ENCODE measurements at places on chromosomes 16 and 17.
A peak's percentile ranks its signal among the peaks of the same experiment; 100 is the strongest.

GRCh38 chr16:1193143-1193824 lies 31.8 kb downstream of the TPSG1 start:
- DNase-seq, result no peak

DNA sequence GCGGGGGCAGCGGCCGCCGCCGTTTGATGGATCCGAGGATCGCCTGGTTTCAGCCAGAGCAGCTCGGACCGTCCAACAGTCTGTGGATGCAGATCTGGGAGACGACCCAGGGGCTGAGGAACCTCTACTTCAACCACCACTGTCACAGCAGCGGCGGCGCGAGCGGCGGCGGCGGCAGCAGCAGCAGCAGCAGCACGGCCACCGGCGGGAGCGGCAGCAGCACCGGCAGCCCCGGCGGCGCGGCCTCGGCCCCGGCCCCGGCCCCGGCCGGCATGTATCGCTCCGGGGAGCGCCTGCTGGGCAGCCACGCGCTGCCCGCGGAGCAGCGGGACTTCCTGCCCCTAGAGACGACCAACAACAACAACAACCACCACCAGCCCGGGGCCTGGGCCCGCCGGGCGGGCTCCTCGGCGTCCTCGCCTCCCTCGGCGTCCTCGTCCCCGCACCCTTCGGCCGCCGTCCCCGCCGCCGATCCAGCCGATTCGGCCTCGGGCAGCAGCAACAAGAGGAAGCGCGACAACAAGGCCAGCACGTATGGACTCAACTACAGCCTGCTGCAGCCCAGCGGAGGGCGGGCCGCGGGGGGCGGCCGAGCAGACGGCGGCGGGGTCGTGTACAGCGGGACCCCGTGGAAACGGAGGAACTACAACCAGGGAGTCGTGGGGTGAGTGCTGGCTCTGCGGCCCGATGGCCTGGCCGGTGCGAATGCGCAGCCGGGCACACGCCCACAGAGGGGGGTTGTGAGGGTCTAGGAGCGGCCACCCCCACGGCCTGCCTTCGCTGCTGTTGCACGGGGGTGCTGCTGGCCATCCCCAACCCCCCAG lies 702 bp downstream of the TENT4B start:
- DNase-seq, result no peak

DNA sequence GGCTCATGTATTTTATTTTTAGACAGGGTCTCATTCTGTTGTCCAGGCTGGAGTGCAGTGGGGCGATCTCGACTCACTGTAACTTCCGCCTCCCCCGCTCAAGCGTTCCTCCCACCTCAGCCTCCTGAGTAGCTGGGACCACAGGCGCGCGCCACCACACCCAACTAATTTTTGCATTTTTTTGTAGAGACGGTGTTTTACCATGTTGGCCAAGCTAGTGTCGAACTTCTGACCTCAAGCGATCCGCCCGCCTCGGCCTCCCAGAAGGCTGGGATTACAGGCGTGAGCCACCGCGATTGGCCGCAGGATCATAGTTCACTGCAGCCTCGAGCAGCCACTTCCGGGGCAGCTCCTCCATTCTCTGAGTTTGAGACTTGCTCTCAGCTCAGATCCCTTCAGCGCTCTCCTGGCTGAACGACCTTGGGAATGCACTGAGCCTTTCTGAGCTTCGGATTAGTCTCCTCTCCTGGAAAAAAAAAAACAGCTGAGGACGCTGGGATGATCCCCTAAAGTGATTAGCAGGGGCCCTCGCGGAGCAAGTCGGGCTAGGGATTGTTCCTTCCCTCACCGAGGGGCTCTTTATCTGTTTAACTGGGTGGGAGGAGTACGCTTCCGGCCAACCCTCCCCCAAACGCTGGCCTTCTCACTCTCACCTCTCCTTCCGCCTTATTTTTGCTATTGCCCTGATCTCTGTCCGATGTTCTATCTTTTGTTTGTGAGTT lies 1.1 kb upstream of the PKMYT1 start:
- DNase-seq, result no peak

DNA sequence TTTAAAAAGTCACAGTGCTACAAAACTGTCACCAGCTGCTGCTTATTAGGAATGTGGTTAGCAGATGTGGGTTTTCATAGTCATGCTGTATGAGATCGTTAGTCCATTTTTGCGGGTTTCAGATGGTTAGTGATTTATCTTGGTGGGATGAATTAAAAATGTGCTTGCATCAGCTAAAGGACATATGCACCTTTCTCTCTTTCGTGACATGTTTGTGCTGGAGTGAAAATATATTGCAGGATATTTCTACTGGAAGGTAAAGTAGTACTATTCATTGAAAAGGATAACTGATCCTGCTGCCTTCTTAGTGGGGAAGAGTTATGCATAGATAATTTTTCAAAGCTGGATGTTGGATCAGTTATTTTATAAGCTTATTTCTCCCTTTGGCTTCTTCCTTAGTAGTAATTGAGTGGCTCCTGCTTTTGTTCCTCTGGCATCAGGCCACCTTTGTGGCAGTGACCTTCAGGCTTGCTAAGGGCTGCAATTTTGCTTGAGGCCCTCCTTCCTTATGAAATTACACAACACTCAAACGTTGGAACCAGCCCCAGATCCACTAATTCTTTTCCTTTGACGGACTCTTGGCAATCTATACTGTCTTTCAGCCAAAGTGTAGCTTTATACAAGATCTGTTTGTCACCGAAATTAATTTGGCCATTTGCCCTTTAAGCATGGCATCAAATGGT lies 7.5 kb upstream of the SNTB2 start:
- no peak for DNase-seq

GRCh38 chr16:7316281-7316888 lies 16.3 kb upstream of the RBFOX1 start:
- DNase-seq, result no peak

DNA sequence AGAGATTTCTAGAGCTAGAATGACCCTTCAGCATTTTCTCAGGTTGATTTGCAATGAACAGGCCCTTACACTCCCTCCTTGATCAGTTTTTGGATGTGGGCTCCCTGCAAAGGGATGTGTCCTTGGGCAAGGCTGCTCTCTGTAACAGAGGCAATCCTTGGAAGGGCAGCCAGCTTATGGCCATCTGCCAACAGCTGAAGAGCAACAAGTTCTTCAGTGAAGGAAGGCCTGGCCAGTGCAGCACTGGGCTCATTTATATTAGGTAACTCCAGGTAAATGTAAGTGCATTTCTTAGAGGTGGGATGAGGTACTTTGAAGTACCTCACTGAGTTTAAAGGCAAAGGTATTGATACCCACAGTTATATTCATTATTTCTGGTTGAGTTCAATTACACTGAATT lies 114.3 kb upstream of the KCNJ16 start:
- DNase-seq, result no peak

GRCh38 chr16:2874032-2874911 lies 8.7 kb upstream of the FLYWCH2 start:
- DNase-seq, result no peak

DNA sequence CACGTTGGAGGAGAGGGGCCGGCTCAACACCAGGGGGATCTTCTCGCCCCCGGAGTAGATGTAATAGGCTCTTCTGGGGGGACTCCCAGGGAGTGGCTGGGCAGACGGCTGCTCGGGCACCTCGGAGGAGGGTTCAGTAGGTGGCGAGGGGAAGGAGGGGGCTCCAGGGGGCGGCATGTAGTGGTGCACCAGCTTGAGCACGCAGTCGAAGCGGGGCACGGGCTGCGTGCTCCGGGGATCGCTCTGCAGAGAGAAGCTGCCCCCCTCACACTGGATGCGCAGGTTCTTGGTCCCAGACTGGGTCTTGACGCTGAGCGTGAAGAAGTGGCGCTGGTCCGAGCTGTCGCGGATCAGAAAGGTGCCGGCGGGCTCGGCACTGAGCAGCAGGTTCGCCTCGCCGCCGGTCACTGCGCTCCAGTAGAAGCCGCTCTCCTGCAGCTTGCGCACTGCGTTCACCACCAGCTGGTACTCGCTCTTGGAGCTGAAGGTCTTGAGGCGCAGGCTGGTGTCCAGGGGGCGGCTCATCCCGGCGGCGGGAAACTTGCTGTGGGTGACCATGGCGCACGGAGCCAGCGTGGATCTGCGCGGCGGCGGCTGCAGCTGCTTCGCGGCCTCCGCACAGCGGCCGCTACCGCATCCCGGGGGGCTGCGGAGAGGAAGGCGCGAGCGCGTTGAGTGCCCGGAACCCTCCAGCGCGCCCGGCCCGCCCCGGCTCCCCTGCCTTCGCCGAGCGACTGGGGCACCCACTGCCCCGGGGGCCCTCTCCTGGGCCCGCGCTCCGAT lies 1.1 kb downstream of the SOCS3 start:
- DNase-seq, result no peak

- DNase-seq, result no peak
These were observed 160.4 kb downstream of the CMIP start for GRCh38 chr16:81604960-81605383.

DNA sequence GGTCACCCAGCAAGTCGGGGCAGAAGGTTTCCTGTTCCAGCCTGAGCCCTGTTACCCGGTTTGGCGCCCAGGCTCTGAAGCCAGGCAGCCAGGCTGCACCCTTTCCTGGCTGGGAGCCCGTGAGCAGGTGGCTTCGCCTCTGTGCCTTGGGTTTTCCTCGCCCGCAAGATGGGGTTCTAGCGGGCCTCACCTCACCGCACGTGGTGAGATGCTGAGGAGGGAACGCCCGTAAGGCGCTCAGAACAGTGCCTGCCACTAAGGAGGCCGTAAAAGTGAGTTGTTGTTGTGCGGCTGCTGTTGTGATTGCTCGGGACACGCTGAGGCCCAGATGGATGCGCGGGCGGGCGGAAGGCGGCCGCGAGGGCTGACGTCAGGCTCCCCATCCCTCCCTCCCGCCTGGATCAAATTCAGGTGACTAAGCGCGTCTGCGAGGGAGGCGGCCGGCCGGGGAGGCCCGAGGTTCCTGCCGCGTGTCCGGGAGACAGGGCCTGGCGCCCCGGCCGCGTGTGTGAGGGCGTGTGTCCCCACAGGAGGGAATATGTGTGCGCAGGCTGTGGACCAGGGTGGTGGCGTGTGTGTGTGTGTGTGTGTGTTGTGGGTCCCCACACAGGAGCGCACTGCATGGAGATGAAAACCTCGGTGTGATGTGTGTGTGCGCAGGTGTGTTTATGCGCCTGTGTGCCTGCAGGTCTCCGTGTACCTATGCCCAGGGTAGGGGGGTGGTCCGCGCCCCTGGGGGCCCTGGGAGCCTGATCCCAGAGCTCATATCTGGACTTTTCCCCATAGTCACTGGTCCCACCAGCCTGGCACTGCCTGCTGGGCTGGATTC lies 4.3 kb downstream of the CAMKK1 start:
- no peak for DNase-seq

DNA sequence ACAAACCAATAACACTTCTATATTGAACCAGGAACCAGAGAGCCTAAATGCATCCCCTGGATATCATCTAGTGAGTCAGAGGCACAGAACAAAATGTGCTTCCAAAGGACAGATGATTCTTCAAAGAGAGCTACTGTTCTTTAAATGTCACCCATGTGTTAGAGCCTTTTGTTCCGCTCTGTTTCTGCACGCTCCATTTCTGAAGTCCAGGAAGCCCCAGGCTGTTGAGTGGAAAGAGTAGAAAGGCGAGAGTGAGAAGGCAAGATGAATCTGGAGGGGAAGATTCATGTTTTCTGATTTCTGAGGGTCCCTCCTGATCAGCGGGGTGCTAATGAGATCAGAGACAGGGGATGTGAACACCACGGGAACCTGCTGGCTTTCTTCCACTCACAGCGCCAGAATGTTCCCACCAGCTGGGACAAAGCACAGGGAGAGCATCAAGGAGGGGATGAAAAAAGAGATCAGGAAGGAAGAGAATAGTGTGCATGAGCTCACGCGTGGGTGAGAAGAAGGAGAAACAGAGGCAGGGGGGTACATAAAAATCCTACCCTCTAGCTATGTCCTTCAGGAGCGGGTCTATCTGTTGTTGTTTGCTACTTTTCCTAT lies 559.9 kb upstream of the HSBP1 start:
- no peak for DNase-seq

- no peak for DNase-seq
These were observed 10.6 kb downstream of the RAB40B start for GRCh38 chr17:82687871-82688270.

DNA sequence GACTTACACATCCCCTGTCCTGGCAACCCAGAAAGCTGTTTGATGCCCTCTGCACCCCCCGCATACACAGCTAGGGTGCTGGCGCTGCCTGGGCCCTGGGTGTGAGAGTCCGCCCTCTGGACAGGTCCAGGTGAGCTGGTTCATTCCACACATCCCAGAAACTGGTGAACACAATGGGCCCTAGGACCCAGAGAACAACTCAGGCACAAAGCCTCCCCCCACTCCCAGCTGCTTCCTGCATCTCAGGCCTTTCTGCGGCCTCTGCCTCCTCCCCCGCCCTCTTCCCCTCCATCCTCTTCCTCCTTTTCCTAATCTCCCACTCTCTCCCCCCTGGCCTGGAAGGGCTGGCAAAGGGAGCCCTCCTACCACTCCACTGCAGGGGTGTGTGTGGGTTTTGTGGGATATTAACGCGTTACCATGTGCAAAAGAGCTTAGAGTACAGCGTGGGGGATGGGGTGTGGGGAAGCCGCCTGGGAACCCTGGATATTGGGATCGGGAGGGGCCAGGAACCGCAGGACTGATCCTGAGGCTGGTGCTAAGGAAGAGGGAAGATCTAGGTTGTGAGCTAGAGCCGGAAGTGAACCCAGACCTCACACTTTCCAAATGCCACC lies 1.6 kb upstream of the PPP1R9B start:
- DNase-seq, result peak; percentile 46

GRCh38 chr17:12613566-12613965 lies 52.1 kb upstream of the MYOCD start:
- no peak for DNase-seq

DNA sequence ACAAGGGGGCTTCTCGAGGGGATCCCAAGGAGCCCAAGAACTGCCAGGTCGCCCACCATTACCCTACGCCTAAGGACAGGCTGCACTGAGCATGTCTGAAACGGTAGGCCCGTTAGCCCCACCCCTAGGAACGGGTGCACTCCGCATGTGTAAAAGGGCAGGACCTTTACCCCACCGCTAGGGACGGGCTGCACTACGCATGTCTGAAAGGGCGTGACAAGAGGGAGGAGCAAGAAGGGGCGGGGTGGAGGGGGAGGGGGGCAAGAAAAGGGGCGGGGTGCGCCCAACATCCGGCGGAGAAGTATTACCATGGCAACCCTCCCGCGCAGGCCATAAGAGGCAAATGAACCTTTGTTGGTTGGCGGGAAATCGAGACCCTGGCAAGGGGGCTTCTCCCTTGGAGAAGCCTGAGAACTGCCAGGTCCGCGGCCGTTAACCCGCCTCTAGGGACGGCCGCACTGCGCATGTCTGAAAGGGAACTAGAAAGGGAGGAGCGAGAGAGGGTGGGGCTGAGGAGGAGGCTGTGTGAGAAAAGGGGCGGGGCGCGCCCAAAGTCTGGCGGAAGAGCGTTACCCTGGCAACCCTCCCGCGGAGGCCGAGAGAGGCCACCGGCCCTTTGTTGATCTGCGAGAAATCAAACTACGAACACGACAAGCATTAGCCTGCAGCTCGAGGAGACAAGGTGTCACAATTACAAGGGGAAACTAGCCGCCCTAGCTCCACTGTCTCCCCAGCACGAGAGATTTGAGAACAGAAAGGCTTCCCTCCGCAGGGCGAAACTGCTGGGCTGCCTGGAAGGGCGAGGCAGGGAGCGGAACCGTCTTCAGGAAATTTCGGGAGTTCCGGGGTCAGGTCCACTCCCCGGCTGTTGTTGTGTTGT lies 2046.8 kb downstream of the TP53TG3F start:
- no peak for DNase-seq

Measured in esophagus squamous epithelium (tissue), 5 donors.